AG10803 (cell line): ENCODE measurements at places on chromosomes 2 and 18.

DNA sequence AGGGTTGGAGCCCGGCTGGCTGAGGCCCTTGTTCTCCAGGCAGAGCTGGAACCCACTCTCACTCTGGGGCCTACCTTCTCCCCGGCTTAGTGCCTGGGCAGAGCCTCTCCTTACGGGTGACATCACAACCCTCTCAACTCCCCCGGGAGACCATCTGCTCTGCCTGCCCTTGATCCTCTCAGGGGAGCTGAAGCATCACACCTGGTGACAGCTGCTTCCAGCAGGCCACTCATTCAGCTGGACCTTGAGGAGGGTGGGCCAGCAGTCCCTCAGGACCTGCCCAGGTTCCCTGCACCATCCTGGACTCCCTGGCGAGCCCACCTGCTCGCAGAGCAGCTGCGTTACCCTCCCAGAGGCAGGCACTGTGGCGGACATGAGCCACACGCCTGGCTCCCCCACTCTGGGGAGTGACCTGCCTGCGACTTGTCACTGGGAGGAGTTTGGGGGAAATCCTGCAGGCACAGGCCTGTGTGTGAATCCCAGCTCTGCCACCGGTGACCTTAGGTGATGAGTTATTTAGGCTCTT, 13.1 kb downstream of the HS6ST1 start:
- DNase-seq: peak; percentile 46

GRCh38 chr2:225056330-225057073, 14.2 kb upstream of the DOCK10 start:
- no peak for DNase-seq

- peak; percentile 38 for DNase-seq
These were observed 74.8 kb downstream of the TCF4 start for GRCh38 chr18:55513161-55513560.

GRCh38 chr18:49178736-49179135, 228.0 kb upstream of the SMAD7 start:
- peak; percentile 29 for DNase-seq

DNA sequence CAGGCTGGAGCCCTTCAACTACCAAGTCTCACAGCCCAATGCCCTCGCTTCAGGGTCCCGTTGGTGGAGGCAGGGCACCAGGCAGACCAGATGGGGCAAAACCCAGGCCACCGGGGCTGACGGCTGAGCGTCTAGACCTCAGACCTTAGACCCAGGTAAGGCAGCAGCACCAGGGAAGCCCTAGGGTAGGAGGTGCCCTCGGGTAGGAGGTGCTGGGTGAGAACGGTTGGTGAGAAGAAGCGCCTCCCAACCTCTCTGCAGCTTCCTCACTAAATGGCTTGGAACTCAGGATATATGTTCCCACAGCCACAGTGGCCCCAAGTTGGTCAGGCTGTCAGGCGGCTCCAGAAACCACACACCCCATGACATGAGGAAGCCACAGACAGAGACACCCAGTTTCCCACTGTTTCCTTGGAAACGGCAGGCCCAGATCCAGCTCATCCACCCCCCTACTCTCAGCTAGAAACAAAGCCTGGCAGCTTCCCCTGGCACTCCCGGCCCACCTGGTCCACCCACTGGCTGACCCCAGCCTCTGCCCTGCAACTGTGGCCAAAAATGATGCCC, 13.1 kb upstream of the MLPH start:
- DNase-seq: peak; percentile 66
